Neural progenitor cell (in vitro differentiated cells): ENCODE measurements at places on chromosomes 7 and 10. TPM values are rescaled to one million over a fixed set of nuclear protein-coding genes. Genes with fewer than 3 reads are reported as not detected.

Gene AKR1C4
- total RNA-seq = not detected in 2 replicates

Gene EIF5AL1
- 0.24 and 0.31 TPM in 2 replicates for total RNA-seq

Gene MIOS
- 62.0 and 62.2 TPM in 2 replicates for total RNA-seq

Gene PDE6C
- not detected in 2 replicates for total RNA-seq

Gene EPDR1
- 6.8 and 10.6 TPM in 2 replicates for total RNA-seq

Gene CD36
- 0.34 and 1.6 TPM in 2 replicates for total RNA-seq

Gene PNLIP
- total RNA-seq = not detected in 2 replicates

Gene TCAF2
- 0.03 and 0.22 TPM in 2 replicates for total RNA-seq

- DNase-seq = no peak
Observed at GRCh38 chr10:7565871-7566270, 100.9 kb downstream of the ITIH5 start.

DNA sequence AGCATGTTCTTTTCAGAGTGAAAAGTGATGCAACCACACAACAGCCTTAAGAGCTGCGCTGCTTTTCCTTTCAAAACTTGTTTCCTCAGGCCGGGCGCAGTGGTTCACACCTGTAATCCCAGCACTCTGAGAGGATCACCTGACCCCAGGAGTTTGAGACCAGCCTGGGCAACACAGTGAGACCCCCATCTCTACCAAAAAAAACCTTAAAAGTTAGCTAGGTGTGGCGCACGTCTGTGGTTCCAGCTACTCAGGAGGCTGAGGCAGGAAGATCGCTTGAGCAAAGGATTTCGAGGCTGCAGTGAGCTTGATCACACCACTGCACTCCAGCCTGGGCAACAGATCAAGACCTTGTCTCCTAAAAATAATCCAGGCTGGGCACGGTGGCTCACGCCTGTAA lies 2.0 kb downstream of the COX19 start:
- no peak for DNase-seq

DNA sequence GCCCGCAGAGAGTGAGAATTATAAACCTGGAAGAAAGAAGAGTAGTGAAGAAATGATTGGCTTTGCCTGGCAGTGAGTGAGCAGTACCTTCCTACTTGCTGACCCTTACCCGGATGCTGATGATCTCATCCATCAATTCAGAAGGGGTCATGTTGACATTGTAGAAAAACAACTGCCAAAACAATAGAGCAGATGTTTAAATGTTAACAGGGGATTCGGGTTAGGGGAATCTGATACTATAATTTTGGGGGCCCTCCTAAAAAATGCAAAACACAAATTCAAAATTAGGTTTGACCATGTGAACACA lies 78.1 kb downstream of the MYOF start:
- no peak for DNase-seq

DNA sequence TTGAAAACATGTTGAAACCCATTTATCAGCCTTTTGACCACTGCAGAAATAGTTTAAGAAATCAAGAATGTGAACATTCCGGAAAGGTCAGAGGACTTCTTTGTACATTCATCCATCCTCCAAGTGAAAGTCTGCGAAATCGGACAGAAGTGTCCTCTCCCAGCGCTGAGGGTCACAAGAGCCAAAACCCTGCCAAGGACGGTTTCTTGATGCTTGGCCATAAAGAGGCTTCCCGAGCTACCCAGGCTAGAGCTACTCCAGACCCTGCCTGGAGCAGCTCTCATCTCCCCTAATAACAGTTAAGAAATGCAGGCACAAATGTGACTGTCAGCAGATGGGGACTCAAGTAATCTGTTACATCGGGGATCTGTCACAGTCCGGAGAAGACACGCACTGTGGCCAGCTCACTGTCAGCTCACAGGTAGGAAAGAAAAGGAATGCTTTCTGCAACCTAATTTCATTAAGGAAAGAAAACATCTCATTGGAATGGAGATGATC lies 4.5 kb upstream of the CYTH3 start:
- DNase-seq = no peak

DNA sequence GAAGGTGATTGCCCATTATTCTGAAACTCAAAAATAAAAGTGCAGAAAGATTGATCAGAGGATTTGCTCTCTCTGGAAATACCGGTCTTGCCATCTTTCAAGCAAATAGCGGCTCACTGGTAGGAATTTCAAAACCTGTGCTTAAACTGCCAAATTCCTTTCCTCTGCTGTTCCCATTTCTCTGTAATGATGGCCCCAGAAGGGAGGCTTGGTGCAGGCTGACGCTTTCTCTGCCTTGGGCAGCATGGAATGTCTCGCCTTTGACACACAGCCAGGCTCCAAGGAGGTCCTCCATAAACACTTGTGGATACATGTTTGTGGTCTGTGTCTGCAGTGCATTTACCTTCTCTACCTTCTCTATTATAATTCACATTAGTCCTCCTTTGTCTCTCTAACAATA lies 146.8 kb downstream of the HIBADH start:
- DNase-seq = peak; percentile 7

DNA sequence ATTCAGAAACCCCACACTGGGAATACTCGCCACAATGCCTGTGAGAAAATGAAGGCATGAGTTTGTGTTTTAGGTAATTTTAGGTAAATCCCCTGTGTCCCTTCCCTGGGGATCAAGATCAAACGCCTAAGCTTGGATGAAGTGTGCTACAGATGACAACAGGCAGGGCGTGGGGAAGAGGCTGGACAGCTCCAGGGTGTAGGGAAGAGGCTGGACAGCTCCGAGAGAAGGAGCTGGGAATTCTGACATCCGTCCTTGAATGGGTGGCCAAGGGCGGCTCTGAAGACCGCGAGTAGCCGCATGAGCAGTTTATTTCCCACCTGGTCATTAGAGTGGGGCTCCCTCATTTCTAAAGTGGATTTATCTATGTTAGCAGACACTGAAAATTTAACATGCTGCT lies 109.7 kb downstream of the RAMP3 start:
- DNase-seq = peak; percentile 45

DNA sequence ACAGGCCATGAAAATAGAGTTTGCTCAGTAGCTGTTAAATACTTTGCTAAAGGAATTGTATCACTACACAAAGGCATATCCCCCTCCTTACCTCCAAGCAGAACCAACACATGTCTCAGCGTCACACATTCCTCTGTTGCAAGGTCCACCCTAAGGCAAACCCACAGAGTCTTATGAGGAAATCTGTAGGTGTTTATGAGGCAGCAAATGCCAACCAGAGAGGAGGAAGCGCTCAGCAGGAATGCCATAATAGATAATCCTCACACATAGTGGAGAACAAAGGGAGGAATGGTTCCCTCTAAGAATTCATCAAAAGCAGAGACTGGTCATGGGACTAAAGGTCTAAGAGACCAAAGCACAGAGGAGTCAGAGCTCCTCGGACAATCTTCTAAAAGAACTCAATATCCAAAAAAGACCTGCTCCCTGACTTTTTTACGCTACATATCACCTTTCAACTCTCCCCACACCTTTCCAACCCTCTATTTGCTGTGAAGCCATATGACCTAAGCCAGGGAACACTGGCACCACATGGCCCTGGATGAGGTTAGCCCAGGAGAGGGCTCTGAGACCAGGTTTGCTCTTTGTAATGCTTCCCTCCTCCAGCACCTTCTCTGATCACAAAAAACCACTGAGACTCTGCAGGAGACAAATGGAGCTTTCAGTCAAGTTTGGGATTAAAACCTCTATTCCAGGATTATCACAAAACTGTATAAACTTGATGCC lies 7.3 kb downstream of the SLC25A13 start:
- peak; percentile 19 for DNase-seq

DNA sequence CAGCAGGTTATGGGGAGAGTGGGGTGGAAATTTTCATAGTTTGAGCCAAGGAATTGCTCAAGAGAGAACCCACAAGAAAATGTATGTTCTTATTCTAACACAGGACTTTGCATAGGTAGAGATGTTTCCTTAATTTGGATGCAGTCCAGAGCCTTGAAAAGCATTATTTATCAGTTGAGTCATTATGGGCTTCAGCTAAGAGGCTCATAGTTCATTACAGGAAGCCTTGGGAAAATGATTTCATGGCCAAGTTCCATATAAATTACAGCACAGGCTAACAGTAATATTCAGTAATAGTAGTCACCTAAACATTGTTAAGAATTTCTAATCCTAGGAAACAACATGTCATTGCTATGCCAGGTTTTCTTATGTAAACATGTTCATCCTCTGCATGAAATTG lies 131.1 kb upstream of the PTPRZ1 start:
- no peak for DNase-seq

DNA sequence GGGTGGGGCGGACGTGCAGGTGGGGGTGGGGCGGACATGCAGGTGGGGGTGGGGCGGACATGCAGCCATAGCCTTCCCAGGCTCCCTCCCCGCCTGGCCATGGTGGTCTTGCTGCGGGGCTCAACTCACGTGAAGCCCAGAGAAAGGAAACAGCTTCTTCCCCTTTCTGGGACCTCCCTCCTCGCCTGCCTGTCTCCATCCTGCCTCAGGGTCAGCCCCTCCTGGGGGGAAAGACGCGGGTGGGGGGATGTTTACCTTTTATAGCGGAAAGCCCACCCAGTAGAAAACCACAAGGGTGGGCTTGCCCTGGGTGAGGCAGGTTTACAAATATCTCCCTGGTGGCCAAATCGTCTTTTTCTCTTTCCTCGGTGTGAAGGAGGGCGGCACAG lies 520.0 kb downstream of the GLRX3 start:
- no peak for DNase-seq
